ENCODE measurements at places on chromosomes 12 and 14.

GRCh38 chr12:51493281-51493680 lies 68.7 kb downstream of the SLC4A8 start:
- DNase-seq, result no peak

GRCh38 chr14:73613419-73613963 lies 1.2 kb downstream of the ACOT6 start:
- no peak for DNase-seq

DNA sequence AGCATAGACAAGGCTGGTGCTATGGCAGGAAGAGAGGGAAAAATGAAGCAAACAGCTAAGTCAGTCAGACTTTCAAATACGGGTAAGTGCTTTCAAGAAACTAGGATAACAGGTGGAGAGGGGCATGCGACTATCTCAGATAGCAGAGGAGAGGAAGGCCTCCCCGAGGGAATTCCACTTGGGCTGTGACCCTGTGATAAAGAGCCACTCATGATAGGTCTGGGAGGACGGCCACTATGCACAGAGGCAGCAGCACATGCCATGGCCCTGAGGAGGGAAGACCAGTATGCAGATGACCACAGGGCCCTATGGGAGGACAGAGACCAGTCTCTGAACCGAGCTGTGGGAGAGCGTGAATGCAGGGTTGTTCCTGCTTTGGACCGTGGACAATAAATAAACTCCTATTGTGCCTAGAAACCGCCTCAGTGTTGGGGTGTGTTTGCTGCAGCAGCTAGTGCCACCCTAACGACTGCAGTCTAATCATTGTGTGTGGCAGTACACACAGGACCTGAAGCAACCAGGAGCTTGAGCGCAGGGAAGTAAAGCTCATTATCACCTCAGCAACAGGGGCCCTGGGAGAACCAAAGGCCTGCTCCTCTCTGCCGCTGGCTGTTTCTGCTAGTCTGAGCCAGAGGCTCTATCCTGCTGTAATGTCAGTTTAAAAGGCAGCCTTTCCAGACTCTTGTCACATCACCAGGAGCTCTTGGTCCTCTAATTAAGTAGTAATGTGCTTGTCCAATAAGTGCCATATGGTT lies 119.1 kb downstream of the CACNA1C start:
- DNase-seq, result no peak

- no peak for DNase-seq
Observed at GRCh38 chr12:100473716-100474150, at the start of gene NR1H4. NR1H4 (plus strand) TSS chr12:100473866; CDS start chr12:100493324, 19,458 bp downstream.

DNA sequence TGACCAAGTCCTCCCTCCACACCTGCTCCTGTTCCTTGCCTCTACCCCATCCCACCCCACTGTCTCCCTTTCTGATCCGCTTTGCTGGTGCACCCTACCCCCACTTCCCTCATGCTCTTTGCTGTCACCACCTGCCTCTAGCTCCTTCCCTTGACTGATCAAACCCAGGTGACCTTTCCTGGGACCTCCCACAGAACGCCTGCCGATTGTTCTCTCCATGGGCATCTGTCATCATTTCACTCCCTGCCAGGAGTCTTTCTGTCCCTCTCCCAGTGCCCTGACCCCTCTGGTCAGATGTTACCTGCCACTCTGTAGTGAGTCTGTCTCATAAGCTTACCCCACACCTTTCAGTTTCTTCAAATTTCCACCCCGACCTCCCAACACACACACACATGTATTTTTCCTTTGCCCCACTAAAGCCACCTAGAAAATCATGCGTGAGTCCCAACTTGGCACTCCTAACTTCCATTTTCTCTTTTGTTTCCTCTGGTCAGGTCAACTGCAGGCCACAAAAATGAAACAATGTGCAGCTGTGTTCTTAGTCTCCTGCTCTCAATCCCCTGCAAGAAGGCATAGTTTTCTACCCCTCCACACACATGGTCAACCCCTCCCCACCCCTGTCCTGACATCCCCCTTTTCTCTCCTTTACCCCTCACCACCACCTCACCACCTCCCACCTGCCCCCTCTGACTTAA lies 229.8 kb downstream of the DPF3 start:
- DNase-seq, result no peak

- DNase-seq, result no peak
Observed at GRCh38 chr12:12930633-12931219, 21.2 kb downstream of the GPRC5D start.

- DNase-seq, result peak; percentile 3
Observed at GRCh38 chr12:3199551-3200031, 122.4 kb downstream of the TSPAN9 start.

- DNase-seq, result no peak
Observed at GRCh38 chr12:45269412-45269751, 53.5 kb downstream of the ANO6 start.

- no peak for DNase-seq
Observed at GRCh38 chr14:32044454-32044853, 32.6 kb upstream of the ARHGAP5 start.

- no peak for DNase-seq
Observed at GRCh38 chr12:113109360-113109759, 26.2 kb downstream of the RASAL1 start.

GRCh38 chr14:64212666-64213065 lies 81.5 kb downstream of the ESR2 start:
- no peak for DNase-seq

GRCh38 chr12:39831587-39832315 lies 212.1 kb upstream of the ABCD2 start:
- peak; percentile 32 for DNase-seq

GRCh38 chr12:48366131-48366530 lies 15.4 kb upstream of the ZNF641 start:
- no peak for DNase-seq
